Fibroblast of skin of left biceps (primary cell): ENCODE measurements at places on chromosomes 3 and 15.
A peak's percentile ranks its signal among the peaks of the same experiment; 100 is the strongest.

GRCh38 chr3:190024912-190025311, 95.8 kb downstream of the P3H2 start:
- no peak for DNase-seq

- DNase-seq, result peak; percentile 96
Observed at GRCh38 chr3:64595253-64595694, 92.5 kb downstream of the ADAMTS9 start.

GRCh38 chr3:113963879-113964278, 16.1 kb downstream of the ZDHHC23 start:
- no peak for DNase-seq

DNA sequence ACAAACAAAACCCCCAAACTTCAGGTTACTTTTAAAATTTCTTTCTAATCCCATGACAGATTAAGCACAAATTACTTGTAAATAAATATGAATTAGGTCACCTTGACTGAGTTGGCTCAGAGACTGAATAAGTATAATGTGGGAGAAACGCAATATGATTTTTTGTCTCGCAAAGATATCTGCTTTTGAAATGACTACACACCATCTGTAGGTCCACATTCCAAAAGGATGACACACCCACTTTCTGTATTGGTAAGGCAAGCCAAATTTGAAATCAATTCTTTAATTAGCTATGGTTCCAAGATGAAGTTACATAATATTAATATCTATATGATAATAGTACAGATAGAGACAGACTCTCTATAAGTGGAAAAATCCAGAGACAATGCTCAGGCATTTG, 66.9 kb upstream of the CSPG5 start:
- no peak for DNase-seq

GRCh38 chr15:91864664-91865063, 11.2 kb downstream of the SLCO3A1 start:
- no peak for DNase-seq

DNA sequence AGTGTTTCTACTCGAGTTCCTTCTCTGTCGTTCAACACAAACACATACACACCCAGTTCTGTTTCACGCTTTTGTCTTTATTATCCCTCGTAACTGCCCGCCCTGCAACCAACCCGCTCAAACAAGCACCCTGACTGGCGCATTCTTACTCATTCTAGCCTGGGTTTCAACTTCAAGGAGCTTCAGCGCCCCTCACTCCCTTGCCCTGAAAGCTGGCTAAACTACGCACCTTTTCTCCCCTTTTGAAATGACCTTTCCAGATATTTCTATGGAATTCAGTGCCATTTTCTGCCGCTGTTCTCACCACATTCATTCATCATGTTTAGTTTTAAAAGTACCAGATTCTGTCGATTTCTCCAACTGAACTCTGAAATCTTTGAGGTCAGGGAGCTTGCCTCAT, 653 bp upstream of the MFSD1 start:
- DNase-seq, result no peak

DNA sequence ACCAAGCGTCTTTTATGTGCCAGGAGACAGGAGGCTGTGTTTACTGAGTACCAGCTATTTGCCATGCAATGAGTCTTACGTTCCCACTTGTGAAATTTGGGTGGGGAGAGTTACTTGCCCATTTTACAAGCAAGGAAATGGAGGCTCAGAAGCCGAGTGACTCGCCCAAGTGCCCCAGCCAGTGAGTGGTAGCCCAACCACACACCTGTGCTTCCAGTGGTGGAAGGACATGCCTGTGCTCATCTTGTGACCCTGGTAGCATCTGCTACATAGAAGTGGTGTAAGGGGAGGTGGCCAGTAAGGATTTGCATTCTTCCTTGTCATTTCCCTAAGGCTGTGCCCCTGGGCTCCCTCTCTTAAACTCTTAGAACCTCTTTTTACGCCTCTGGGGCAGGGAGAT, 49.3 kb downstream of the FBLN2 start:
- DNase-seq, result no peak

DNA sequence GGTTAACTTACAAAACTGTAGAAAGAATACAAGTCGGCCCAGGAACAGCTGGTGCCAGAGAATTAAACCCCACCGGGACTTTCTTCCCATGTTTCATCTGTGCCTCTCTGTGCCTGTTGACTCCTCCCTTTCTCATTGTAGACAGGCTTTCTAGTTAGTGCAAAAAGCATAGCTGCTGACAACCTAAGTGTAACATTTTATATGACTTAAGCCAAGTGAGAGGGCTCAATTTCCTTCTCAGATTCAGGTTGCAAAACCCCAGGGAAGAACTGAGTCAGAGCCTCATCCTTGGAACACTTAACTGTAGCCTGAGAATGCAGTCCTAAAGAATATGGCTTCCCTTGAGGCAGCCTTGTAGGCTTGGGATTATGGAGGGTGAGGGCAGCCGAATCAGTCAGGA, 302.5 kb upstream of the AZI2 start:
- DNase-seq, result no peak

GRCh38 chr3:29338377-29338776, 57.5 kb downstream of the RBMS3 start:
- no peak for DNase-seq

- no peak for DNase-seq
Observed at GRCh38 chr3:78406396-78406795, 1361.4 kb downstream of the ROBO1 start.

GRCh38 chr3:46085421-46086082, 58.3 kb upstream of the XCR1 start:
- DNase-seq, result no peak

- DNase-seq, result no peak
Observed at GRCh38 chr3:78086150-78086549, 1046.3 kb downstream of the ROBO2 start.

- DNase-seq, result no peak
Observed at GRCh38 chr15:98402486-98402885, 245.9 kb upstream of the IGF1R start.

- no peak for DNase-seq
Observed at GRCh38 chr3:182716114-182716688, 77.1 kb upstream of the ATP11B start.
